ENCODE measurements at places on chromosomes 13 and 19.

DNA sequence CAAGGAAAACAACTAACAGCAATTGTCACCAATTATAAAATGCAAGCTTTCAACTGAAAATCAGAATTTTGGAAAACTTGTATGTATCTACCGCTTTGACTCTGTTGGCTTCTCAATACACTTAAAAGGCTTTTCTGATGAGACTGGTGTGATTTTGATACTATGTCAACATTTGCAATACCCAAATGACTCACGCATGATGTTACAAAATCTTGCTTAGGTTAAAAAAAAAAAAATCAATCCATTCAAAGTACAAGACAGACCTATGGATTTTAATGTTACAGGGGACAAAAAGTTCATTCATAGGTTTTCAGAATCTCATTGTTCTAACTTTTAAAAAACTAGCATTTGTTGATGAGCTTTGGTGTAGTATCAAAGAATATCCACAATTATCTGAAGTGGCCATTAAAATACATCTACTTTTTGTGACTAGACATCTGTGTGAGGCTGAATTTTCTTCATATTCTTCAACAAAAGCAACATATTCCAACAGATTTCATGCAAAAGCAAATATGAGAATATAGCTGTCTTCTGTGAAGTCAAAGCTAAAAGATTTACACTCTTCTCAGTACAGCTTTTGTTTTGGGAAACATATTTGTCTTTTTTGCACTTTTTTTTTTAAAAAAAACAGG is 10.7 kb downstream of the ELF1 start:
- no peak for DNase-seq

- no peak for DNase-seq
Measured at GRCh38 chr19:1511318-1512317, 1.2 kb downstream of the ADAMTSL5 start.

DNA sequence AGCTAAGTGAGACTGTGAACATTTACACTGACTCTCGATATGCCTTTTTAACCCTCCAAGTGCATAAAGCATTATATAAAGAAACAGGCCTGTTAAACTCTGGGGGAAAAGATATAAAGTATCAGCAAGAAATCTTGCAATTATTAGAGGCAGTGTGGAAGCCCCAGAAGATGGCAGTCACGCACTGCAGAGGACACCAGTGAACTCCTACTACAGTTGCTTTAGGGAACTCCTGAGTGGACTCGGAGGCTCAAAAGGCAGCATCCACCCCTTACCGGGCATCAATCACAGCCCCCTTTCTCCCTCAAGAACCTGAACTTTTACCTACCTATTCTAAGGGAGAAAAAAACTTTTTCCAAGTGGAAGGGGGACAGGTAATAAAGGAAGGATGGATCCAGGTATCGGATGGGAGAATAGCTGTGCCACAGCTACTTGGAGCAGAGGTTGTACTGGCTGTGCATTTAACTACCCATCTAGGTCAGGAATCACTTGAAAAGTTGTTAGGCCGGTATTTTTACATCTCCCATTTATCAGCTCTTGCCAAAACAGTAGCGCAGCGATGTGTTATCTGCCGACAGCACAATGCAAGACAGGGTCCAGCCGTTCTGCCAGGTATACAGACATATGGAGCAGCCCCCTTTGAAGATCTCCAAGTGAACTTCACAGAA is 80.1 kb downstream of the ZNF486 start:
- DNase-seq = no peak

GRCh38 chr13:19959831-19960652 is 1.5 kb downstream of the ZMYM2 start:
- peak; percentile 82 for DNase-seq

DNA sequence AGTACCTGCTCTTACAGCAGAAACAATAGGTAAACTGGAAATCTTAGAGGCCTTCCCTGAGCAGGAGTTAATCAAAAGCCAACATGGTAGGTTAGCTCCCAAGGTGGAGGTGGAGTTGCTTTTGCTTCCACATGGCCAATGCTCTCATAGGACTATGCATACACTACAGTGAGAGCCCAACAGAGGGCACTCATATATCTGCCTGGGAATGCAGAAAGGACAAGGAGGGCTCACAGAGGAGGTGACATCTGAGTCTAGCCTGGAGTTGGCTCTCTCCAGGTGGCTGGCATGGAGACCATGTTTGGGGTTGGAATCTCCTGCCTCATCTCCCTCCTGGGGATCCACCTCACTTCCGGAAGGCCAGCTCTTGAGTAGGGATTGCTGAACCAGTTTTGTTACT is 34.6 kb downstream of the ATP8A2 start:
- no peak for DNase-seq

DNA sequence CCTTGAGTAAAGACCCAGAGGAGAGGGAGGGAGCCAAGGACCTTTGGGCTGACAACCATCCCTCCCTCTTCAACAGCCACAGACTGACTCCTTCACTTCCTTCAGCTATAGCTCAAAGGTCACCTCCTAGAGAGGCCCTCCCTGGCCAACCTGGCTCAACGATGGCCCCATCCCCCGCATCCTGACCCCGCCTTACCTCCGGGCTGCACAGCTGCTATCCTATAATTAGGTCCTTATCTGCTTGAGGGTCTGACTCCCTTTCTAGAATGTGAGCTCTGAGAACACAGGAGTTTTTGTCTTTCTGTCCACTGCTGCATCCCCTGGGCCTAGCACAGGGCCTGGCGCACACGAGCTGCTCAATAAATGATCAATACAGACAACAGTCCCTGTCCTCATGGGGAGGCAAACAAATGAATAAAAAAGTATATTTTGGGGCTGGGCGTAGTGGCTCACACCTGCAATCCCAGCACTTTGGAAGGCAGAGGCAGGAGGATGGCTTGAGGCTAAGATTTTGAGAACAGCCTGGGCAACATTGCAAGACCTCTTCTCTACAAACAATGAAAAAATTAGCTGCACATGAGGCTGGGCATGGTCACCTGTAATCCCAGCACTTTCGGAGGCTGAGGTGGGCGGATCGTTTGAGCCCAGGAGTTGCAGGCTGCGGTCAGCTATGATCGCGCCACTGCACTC is 6.6 kb upstream of the LGALS4 start:
- no peak for DNase-seq

DNA sequence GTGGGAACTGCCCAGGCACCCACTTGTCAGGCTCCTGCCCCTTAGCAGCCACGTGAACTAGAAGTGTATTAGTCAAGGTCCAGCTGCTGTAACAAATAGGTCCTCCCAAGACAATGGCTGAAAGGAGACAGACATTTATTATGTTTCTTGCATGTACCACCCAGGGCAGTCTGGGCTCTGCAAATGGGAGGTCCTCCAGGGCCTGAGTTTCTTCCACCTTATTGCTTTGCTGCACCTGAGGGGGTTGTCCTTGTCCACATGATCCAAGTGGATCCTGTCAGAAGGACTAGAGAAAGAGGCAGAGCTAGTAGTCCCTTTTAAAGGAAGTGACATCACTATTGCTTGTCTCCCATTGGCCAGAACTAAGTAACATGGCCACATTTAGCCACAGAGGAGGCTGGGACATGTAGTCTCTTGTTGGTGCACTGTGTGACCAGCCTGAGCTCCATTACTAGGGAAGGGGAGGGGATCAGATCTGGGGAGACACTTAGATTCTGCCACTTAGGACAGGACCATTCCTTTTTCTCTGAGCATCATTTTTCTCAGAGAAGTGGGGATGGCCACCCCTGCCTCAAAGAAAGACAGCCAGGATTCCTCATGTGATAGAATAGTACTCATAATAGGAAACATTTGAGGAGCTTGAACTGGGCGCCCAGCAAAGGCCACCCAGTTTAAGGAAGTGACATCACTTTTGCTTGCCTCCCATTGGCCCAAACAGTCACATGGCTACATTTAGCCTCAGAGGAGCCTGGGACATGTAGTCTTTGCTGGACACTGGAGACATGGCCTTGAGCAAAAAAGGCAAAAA is 15.1 kb downstream of the CC2D1A start:
- DNase-seq = no peak

GRCh38 chr19:10478903-10479384 is 24.2 kb downstream of the KEAP1 start:
- DNase-seq = peak; percentile 83

DNA sequence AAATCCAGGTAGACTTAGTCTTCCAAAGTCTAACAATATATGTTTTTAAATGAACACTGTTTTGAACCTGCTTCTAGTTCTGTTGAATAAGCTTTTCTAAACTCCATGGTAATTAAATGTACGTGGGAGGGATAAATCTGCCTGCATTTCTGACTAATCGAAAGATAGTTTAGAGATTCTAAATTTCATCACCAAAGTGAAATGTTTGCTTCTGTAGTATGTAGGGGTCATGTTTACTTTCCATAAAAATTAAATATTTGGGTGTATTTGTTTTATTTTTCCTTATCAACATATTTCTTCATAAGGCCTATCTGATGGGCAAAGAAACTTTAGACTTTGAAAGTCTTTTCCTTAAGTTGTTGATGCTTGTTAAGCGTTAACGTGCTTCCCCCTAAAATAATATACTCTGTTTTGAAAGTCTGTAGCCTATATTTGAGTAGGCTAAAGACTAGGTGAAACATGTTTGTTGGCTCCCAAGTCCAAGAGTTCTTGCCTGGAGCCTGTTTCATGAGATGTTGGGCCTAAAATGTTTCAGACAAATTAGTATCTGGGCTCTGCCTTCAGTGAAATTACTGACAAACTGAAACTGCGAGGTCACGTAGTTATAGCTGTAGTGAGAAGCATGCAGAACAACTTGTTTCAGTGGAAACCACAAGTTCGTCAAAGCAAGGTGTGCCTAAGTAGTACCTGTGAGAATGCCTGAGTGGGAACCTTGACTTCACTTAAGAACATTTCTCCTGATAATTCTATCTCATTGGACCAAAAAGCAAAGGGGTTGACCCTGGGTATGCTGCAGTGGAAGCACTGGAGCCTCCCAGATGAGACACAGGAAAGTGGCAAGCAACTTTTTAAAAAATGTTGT is 126.2 kb downstream of the LMO7 start:
- no peak for DNase-seq

DNA sequence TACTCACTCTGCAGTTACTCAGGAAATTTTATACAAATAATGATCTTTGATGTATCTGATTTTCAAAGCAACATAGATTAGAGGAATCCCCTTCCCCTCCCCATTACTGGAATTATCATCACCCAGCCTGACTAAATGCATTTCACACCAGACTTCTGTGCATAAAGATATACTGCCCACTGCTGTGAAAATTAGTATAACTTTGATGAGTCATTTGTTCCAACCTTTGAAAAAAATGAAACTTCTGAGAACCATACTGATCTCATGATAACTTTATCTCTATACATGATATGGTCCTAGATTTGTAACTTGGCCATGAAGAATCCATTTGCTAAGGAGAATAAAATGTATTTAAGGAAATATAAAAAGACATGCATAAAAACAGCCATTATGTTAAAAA is 63.9 kb downstream of the GPC6 start:
- DNase-seq = no peak

Data from T-helper 22 cell (primary cell).